GM23248 (cell line): ENCODE measurements at places on chromosomes 4 and X. TPM values are rescaled to one million over a fixed set of nuclear protein-coding genes. Genes with fewer than 3 reads are reported as not detected.

FDCSP gene
- not detected in 2 replicates for total RNA-seq

PPEF1 gene
- not detected in 2 replicates for total RNA-seq

DNA sequence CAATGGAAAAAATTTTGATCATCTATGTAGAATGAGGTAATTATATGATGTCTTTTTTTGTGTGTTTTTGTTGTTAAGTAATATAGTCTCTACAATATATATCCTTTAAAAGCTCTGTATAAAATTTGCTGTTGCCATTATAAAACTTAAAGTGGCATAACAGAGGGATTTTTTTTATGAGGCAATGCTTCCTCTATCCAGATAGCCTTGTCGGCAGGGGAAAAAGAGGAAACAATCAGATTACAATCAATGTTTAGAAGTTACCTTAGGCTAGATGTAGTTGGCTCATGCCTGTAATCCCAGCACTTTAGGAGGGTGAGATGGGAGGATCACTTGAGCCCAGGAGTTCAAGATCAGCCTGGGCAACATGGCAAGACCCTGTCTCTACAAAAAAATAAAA is 86.8 kb downstream of the DIAPH2 start:
- no peaks in the 10 kb centered on the region for H3K36me3 ChIP-seq
- H3K27ac ChIP-seq = no peak overlapping the region
- no peak for DNase-seq
- no peak overlapping the region for H3K4me3 ChIP-seq
- H3K27me3 ChIP-seq = no peaks in the 10 kb centered on the region
- H3K4me1 ChIP-seq = peaks cover under 1% of the 10 kb centered on the region; the same call in 1 of the 2 replicates

ENPEP gene
- 0.11 TPM in 1 of 2 replicates, not detected in the other for total RNA-seq
